Choroid plexus epithelial cell (primary cell): ENCODE measurements at places on chromosomes 7 and 10.

DNA sequence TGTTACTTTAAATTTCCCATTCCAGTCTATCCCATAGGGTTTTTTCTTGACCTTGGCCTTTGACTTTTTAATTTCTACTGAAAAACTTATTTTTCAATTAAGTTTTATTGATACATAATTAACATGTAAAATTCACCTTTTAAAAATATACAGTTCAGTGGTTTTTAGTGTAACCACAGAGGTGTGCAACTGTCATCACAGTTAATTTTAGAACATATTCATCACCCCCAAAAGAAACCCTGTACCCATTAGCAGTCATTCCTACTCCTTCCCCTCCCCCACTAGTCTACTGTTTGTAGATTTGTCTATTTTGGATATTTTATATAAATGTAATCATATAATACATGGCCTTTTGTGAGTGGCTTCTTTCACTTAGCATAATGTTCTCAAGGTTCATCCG is 96.5 kb upstream of the GJD4 start:
- no peak for DNase-seq

DNA sequence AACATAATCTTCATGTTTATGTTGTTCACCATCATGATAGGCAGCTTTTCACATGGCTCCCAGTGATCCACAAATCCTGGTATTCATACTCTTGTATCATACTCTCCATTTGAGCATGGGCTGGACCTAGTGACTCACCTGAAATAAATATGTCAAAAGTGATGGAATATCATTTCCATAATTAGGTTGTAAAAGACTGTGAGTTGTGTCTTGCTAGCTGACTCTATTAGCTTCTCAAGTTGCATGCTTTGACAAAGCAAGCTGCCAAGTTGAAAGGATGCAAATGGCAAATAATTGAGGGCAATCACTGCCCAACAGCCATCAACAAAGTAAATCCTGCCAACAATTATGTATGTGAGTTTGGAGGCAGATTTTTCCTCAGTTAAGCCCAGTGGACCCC is 300.4 kb downstream of the AHR start:
- DNase-seq: no peak

DNA sequence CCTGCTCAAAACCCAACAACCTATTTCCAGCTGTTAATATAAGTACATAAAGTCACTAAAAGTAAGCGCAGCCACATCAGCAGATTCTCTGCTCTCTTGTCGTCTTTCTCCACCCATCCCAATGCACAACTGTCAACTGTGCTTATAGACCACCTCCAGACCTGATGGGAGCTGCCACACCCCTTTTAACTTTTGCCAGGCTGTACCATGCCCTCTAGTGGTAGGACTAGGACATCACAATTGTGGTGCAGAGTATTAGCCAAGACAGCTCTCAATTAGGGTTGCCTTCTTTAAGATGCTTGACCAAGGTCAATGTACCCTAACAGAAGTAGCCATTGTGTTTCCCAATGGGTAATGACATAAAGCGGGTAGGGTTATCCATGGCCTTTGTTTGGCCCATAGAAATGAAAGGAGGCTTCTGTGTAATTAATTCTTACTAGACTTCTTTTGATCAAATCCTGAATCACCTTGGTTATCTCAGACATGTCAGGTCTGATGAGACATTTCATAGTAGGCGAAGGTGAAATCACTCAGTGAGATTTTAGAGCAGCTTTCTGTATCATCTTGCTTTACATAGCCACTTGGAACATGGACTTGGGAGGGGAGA is 68.1 kb downstream of the SCRN1 start:
- peak; percentile 80 for DNase-seq

GRCh38 chr7:88184848-88185304 is 35.0 kb downstream of the SRI start:
- no peak for DNase-seq

- no peak for DNase-seq
Measured at GRCh38 chr7:122691569-122692235, 7.2 kb downstream of the RNF133 start.

DNA sequence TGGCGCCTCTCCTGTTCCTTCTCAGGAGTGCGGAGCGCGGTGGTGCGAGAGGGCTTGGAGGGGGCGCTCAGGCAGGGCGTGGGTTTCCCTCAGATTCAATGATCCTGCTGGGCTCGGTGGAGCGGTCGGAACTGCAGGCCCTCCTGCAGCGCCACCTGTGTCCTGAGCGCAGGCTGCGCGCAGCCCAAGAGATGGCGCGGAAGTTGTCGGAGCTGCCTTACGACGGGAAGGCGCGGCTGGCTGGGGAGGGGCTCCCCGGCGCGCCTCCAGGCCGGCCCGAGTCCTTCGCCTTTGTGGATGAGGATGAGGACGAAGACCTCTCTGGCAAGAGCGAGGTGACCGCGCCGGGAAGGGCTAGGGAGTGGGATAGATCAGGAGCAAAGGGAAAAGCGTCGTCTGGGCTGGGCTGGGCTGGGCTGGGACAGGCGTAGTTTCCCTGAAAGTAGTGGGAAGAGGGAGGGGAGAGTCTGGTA is 17.0 kb downstream of the FAM131B start:
- DNase-seq: peak; percentile 54

DNA sequence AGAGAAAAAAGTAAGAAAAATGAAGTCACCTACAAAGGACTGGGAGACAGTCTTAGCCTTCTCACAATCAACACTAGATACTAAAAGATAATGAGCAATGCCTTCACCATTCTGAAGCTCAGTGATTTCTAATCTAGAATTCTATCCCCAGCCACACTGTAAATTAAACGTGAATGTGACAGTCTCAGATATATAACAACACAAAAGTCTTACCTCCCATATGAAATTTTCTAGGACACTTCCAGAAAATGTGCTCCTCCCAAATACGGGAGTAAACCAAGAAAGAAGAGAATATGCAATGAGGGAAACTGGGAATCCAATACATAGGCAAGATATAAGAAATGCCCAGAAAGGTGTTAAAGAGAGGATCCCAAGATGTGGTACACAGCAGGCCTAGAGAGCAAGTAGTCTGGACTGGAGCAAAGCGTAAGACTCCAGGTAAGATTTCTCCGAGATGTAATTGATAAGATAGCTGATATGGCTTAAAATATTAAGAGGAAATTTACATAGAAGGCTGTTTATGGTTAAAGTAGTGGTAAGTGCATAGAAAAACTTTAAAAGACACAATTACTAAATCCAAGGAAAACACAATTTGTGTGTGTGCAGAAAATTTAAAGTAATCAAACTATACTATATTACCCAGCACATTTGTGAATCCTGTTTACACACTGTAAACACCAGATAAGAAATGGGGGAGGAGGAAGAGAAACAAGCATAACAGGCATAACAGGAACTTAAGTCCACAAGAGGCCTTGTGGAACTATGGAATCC is 44.1 kb downstream of the SGMS1 start:
- no peak for DNase-seq

GRCh38 chr7:99541212-99541611 is 10.7 kb downstream of the FAM200A start:
- DNase-seq: no peak

- peak; percentile 42 for DNase-seq
Measured at GRCh38 chr7:31443457-31443856, 70.4 kb upstream of the ITPRID1 start.

GRCh38 chr7:55387062-55387965 is 22.2 kb downstream of the LANCL2 start:
- peak; percentile 18 for DNase-seq

DNA sequence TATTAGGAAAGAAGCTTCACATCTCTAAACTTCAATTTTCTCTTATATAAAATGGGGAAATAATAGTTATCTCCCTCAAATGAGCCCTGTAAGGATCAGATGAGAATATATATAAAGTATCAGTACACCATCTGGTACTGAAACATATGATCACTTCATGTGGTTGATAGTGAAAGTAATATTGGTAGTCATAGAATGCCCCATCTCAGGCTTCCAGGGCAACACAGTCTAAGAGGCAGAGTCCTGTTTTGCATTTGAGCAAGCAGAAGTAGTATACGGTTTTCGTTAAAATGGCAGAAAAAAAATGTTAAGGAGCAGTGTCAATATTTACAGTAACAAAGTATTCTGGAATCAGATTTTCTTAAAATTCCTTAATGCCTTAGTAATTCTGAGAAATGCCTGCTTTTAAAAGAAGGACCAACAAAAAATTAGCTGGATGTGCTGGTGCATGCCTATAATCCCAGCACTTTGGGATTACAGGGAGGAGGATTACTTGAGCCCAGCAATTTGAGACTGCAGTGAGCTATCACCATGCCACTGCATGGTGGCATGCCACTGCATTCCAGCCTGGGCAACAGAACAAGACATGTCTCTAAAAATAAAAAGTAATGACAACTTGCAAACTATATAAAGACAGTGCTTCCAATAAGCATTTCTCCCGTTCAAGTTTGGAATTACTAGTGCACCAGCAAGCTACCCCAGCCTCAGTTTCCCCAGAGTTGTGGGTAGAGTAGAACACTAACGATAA is 19.8 kb downstream of the KBTBD2 start:
- no peak for DNase-seq

- no peak for DNase-seq
Measured at GRCh38 chr7:138876326-138876725, 78.3 kb upstream of the ATP6V0A4 start.

- peak; percentile 11 for DNase-seq
Measured at GRCh38 chr10:49023752-49024151, 84.1 kb upstream of the LRRC18 start.

DNA sequence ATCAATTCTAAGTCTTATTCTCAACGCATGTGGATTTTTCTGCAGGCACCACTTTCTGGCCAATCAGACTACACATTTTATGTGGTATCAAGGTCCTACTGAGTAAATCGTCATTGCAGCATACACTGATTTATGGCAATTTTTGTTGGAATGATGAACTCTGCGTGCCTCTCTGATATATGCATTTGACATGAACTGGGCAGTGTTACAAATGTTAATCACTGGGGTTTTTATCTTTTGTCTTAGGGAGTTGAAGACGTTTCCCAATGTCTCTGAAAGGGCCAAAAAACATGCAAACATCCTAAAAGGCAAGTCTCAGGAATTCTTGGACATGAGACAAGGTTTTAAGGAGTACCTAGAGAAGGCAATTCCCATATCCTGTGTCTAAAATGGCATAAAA is 809.5 kb upstream of the CELF2 start:
- DNase-seq: no peak

DNA sequence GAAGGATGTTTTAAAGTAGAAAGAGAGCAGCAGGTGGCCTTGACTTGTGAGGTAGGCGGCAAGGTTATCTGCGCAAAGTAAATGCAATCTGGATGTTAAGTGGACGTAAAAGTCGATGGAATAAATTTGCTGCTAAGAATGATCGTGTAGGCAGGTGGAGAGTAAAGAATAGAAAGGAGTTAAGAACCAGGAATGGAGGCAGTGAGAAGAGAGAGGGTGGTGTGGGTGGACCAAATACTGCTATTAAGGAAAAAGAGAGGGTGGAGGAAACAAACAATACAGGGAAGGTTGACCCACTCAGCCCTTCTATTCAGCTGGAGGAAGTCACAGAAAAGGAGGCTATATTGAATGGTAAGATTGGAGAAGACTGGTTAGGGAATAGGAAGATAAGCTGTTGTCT is 1.9 kb upstream of the CUL1 start:
- DNase-seq: no peak
